ENCODE measurements at places on chromosomes 12 and 14.
A peak's percentile ranks its signal among the peaks of the same experiment; 100 is the strongest.

DNA sequence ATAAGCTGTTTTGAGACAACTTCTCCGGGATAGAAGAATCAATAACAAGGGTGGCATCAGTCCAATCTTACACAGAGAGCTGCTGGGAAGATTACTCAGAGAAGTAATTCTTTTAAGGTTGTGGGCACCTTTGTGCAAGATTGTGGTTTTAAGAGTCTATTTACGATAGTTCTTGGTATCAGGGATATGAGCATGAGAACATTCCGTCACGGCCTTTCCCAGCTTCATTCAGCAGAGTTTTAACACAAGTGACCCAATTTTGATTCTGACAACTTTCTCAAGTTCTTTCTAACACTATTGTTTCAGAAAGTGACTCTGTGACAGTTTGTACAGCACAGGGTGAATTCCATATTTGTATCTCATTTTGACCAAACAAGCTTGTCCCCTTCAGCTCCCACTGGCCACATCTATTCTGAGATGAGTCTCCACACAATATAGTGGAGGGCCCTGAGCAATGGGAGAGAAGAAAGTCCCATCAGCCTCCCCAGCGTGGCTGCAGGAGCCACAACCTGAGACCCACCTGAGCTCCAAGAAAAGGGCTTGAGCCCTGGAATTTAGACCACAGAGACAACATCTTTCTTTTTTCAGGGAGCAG lies 869.2 kb downstream of the TMEM121 start:
- peak; percentile 48 for DNase-seq

DNA sequence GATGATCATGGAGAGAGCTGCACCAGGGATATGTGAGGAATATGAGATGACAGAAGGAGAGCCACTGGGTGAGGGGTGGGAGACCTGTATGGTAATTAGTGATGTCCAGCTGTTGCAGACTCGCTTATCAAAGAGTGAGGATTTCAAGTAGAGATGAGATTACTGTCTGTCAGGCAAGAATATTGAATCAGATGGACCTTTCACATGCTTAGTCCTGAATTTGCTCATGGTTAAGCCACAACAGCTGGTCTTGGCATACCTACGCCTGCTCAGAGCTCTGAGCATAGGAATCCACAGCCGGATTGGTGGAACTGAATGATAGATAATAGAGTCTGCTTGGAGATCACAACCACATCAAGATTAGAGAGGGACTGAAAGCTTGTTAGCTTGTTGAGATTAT lies 115.2 kb upstream of the ARHGAP5 start:
- DNase-seq, result no peak

- DNase-seq, result no peak
These were observed 371.5 kb downstream of the AACS start for GRCh38 chr12:125436686-125437085.

- DNase-seq, result no peak
These were observed 67.3 kb upstream of the BICD1 start for GRCh38 chr12:32039347-32039746.

DNA sequence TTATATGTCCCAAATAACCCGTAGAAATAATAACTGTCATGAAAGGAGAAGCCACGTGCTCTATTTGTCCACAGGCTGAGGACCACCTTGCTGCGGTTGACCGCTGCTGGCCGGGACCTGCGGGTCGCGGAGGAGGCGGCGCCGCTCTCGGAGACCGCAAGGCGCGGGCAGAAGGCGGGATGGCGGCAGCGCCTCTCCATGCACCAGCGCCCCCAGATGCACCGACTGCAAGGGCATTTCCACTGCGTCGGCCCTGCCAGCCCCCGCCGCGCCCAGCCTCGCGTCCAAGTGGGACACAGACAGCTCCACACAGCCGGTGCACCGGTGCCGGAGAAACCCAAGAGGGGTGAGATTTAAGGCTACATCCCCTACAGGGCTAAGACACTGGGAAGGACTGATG lies 21.0 kb downstream of the RPGRIP1 start:
- peak; percentile 34 for DNase-seq

DNA sequence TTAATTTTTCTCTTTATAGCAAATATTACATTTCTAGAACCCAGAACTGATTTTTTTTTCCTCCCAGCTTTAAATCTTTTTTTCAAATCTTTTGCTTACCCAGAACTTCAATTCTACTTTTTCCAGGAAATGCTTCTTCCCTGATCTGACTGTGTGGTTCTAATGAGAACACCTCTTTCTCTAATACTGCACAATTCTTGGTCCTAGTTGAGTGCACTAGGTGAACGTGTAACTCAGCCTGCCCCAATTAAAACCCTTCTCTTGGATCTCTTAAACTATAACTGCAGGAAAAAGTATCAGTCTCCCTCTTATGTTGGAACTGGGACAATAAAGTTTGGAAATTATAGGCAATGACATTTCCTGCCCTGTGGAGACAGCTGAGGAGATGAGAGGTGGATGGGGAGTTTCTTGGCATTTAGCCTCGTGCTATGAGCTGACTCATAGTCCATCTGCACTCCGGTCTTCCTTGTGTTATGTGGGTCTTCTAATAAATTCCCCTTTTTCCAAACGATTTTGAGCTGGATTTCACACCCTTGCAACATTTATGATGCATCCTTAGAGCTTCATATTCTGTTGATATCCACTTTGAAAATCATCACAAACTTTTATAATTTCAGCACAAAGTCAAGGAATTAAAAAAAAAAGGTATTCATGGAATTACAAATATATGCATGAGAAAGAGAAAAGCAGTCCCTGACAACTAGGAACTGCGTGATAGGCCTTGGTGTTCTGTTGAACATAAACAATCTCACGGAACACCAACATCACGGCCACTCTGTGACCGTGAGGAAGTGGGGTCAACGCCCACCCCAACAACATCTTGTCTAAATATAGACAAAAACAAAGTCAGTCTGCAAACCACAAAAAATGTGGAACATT lies 52.4 kb downstream of the BRMS1L start:
- no peak for DNase-seq

DNA sequence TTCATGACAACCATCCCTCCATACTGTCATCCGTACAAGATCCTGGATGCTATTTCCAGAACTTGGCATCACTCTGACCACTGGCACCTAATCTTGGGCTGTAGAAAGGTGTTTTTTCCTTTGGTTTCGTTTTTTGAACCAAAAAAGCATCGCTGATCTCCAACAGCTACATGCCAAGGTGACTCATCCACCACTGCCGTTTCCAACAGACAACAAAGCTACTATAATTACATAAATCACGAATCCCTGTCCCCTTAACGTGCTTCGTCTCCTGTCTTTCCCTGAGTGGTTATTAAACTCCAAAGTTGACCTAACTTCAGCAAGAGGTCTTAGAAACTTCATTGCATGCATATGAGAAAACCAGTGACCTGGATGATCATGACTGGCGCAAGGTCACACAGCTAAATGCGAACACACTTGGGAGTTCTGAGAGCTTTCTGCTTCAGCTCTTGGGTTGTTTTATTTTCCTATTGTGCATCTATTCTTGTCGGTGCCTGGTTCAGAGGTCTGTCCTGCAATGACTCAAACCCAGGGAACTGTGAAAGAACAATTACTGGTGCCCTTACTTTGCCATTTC lies 99.9 kb downstream of the PPM1H start:
- no peak for DNase-seq

DNA sequence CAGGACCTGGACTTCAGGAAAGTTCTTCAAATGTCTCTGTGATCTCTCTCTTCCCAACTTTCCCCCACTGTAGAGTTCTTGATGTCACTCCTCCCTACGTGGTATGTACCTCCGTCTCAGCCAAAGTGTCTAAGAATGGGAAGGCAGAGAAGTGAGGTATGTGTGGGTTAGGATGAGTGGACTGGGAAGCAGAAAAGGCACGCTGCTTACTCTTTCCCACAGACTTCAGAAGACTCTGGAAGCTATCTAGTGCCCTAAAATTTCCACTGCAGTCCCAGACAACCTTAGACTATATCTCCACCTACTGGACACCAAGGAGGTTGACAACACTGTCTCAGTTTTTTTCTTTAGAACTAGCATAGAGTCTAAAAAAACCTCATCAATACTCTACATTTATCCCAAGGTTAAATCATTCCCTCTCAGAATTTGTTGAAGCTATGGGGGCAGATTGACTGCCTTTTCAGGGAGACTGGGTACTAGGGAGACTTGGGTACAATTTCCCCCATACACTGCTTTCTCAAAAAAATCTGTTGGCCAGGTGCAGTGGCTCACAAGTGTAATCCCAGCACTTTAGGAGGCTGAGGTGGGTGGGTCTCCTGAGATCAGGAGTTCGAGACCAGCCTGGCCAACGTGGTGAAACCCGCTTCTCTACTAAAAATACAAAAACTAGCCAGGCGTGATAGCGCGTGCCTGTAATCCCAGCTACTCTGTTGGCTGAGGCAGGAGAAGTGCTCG lies 20.6 kb upstream of the ITGA5 start:
- DNase-seq, result no peak

DNA sequence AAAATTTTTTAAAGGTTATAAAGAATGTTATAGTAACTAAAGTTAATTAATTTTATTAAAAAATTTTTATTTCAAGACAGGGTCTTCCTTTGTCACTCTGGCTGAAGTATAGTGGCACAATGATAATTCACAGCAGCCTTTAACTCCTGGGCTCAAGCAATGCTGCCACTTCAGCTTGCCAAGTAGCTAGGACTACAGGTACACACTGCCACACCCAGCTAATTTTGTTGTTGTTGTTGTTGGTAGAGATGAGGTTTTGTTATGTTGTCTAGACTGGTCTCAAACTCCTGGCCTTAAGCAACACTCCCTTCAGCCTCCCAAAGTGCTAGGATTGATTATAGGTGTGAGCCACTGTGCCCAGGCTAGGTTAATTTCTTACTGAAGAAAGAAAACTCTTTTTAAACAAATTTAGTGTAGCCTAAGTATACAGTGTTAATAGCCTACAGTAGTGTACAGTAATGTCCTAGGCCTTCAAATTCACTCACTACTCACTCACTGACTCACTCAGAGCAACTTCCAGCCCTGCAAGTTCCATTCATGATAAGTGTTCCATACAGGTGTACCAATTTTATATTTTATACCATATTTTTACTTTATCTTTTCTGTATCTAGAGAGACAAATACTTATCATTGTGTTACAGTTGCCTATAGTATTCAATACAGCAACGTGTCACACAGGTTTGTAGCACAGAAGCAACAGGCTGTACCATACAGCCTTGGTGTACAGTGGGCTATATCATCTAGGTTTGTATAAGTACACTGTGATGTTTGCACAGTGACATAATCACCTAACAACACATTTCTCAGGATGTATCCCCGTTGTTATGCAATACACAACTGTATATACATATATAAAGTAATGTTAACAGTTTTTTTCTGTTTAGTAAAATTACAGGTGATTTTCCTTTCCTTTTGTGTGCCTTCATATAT lies 24.7 kb upstream of the DNAAF2 start:
- DNase-seq, result no peak

DNA sequence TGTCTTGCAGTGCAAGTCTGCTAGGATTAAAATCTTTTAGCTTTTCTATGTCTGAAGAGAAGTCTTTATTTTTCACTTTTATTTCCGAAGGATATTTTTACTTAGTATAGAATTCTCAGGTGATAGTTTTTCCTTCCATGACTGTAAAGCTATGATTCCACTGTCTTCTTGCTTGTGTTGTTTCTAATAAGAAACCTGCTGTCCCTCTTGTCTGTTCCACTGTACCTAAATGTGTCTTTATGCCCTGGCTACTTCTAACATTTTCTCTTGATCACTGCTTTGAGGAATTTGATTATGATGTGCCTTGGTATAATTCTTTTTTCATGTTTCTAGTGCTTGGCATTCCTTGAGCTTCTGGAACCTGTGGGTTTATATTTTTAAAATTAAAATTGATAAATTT lies 228.7 kb downstream of the CACNA1C start:
- DNase-seq, result no peak

DNA sequence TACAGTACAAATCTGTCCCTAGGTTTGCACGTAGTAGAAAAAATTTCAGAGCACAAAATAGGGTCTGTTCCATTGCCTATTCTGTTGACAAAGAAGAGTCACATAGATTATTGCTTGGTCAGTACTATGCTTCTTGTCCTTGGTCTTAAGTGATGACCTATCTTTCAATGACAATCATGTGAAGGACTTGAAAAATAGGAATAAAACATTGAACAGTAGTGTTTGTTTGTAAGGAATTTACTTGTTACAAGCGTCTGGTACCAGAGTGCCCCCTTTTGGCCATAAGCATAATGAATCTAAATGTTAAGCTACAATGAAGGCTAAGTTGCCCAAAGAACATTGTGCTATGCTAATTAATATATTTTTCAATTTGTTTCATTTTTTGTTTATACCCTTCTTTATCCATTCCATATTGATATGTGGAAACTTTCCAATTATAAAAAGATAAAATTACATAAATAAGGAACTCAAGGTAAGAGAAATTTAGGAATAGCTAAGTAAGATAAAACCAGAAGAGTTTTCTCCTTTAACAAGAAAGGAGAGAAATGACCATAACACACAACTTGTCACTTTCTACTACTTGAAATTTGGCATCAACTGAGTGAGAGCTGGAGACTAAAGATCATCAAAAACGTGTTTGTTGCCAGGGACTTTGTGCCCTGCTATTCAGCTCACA lies 204.7 kb downstream of the EPS8 start:
- DNase-seq, result peak; percentile 24

DNA sequence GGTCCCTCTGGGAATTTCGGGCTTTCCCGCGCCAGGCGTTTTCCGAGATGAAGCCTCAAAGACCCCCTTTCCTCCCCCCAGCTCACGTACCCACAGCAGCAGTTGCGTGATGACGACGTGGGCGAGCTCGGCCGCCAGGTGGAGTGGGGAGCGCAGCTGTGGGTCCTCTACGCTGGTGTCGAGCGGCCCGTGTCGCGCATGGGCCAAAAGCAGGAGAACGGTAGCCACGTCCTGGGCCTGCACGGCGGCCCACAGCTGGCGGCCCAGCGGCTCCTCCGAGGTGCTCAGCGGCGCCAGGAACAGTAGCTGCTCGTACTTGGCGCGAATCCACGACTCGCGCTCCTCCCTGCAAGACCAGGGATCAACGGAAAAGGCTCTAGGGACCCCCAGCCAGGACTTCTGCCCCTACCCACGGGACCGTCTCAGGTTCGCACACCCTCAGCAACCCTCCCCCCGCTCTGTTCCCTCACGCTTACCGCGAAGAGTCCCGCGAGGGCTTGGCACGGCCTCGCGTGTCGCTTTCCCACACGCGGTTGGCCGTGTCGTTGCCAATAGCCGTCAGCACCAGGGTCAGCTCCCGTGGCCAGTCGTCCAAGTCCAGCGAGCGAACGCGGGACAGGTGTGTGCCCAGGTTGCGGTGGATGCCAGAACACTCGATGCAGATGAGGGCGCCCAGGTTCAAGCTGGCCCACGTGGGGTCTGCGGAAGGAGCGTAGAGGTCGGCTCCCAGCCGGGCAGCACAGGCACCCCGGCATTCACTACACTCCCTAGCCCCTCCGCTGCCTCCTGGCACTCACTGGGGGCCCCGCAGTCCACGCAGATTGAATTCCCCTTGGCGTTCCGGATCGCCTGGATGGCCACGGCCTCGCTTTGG lies 11.4 kb downstream of the AGAP2 start:
- DNase-seq, result no peak

GRCh38 chr14:28652782-28653181 lies 113.8 kb upstream of the FOXG1 start:
- DNase-seq, result no peak

DNA sequence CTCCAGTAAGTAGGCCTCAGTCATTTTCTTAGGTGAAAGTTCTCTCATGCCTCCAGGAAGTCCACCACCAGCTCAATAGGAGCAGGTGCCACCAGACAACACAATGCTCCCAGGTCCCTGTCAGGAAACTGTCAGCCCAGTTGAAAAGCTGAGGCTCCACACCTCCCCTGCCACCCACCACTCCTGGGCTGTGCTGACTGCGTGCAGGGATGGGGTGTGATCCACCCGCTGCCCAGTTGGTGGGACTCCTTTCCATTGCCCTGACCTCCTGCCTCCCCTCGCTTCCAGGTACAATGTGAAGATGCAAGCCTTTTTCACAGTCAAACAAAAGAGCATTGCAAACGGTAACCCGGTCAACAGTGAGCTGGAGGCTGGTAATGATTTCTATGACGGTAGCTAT lies 64.8 kb upstream of the RIN3 start:
- DNase-seq, result no peak

All from activated T-cell treated with anti-CD3 and anti-CD28 coated beads, Interleukin-2, amount 50 U/mL, for 72 hours (primary cell).